ENCODE measurements at places on chromosomes 5 and 9. TPM values are rescaled to one million over a fixed set of nuclear protein-coding genes. Genes with fewer than 3 reads are reported as not detected.

Gene CDH9
- not detected for total RNA-seq

Gene DOCK2
- 21.6 TPM for total RNA-seq

Gene CXCL14
- 4.7 TPM for total RNA-seq

Gene SLC6A7
- not detected for total RNA-seq

- no peak for DNase-seq
Measured at GRCh38 chr9:7147121-7148090, 389.6 kb downstream of the KDM4C start.

GRCh38 chr9:88658311-88658822, 123.4 kb downstream of the NXNL2 start:
- DNase-seq: no peak

DNA sequence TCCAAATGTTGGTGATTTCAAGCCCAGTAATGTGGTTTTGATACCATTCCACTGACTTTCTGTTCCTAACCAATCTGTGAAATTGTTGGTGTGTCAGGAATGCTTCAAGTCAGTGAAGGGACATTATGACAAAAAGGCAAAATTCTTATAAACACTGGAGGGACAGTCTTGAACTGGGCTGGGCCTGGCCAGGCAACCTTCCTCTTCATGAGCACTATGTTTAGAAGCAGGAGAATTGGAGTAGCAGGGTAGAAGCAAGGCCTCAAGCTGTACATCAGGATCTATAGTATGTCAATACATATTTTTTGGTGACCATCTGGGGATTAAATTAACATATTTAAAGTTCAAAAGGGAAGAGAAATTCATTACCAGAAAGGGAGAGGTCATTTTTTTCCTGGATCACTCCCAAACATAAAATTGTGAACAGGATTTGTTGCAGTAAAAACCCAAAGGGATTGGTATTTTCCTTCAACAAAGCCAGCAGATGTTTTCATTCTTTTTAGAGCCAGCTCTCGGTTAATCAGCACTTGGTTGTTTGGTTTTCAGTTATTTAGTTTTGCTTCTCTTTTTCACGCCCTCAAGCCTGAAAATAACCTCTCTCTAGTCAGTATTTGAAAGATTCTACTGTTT, 77.9 kb upstream of the PIK3R1 start:
- no peak for DNase-seq

DNA sequence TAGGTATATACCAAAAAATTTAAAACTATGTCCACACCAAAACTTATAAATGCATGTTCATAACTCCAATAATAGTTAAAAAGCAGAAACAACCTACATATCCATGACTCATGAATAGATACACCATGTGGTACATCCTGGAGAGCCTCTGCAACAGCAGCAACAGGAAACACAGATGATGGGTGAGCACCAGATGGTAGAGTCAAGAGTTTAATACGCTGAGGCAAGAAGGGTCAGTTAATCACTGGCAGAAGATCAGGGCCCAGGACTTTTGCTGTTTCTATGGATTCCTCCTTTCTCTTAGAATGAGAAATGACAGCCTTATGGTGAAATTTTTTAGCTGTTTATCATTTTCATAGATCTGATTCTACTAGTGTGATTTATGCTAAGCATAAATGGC, 351.8 kb upstream of the ADAMTSL1 start:
- no peak for DNase-seq

DNA sequence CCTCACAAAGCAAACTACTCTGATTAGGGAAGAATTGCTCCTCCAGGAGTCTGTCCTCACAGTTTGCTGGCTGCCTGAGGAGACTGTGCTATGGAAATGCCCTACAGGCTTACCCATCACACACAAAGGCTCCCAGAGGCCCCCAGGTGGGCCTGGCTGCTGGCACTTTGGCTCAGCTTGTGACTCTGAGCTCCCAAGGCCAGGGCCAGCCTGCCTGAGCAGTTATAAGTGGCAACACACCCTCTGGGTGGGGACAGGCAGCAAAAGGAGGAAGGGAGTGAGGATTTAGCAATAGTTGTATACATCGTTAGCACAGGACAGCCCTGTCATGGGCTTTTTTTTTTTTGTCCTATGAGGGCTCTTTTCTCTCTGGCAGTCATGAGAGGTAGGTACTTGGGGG, 103.5 kb downstream of the DAPK1 start:
- DNase-seq: peak; percentile 59

GRCh38 chr5:37005946-37006540, 129.5 kb downstream of the NIPBL start:
- DNase-seq: no peak

DNA sequence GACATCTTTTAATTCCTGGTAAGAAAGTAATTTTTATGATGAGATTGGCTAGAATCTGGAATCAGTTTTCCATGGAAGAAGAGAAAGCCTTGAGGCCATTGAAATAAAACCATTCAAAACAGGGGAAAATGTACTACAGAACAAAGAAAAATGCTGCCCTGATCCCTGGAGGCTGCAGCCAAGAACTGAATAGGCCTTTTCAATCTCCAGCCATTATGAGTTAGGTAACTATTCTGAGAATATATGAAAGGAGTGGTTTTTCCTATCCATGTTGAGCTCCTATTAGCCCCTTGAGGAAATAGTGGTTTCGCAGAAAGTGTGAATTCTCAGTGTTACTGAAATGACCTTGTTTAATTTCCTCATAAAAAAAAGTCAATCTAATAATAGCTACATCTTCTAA, 408.5 kb upstream of the GRAMD2B start:
- DNase-seq: no peak

DNA sequence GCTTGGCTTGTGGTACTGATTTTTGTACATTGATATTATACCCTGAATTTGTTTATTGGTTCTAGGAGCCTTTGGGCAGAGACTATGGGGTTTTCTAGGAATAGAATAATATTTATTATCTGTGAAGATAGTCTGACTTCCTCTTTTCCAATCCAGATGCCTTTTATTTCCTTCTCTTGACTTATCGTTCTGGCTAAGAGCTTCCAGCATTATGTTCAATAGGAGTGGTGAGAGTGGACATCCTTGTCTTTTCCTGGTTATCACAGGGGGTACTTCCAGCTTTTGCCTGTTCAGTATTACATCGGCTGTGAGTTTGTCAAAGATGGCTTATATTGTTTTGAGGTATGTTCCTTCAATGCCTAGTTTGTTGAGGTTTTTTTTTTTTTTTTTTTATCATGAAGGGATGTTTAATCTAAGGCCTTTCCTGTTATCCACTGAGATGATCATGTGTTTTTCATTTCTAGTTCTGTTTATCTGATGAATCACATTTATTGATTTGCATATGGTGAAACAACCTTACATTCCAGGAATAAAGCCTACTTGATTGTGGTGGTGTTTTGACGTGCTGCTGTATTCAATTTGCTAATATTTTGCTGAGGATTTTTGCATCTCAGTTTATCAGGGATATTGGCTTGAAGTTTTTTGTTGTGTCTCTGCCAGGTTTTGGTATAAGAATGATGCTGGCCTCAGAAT, 77.5 kb downstream of the CERT1 start:
- no peak for DNase-seq

DNA sequence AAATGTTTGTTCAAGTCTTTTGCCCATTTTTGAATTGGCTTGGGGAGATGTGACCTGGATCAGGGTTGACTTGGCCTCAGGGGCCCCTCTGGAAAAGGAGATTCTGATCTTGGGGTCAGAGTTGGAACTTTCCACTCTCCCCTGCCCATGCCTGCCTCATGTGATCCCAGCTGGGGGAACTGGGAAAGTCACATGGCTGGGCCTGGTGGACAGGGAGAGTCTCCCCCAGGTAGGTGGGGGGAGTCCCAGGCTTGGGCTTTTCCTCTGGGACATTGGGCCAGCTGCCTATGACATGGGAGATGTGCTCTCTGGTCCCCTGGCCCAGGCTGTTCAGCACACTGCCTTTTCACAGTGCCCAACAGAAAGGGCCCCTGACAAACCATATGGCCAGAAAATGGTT, 60.7 kb downstream of the NDST1 start:
- DNase-seq: no peak

GRCh38 chr5:6181871-6182270, 196.5 kb downstream of the MED10 start:
- no peak for DNase-seq

Data from mucosa of gallbladder (tissue), 1 donor.